ENCODE measurements at places on chromosomes 7 and 10. TPM values are rescaled to one million over a fixed set of nuclear protein-coding genes. Genes with fewer than 3 reads are reported as not detected.

The ZNF239 gene
- total RNA-seq: 4.1 TPM

DNA sequence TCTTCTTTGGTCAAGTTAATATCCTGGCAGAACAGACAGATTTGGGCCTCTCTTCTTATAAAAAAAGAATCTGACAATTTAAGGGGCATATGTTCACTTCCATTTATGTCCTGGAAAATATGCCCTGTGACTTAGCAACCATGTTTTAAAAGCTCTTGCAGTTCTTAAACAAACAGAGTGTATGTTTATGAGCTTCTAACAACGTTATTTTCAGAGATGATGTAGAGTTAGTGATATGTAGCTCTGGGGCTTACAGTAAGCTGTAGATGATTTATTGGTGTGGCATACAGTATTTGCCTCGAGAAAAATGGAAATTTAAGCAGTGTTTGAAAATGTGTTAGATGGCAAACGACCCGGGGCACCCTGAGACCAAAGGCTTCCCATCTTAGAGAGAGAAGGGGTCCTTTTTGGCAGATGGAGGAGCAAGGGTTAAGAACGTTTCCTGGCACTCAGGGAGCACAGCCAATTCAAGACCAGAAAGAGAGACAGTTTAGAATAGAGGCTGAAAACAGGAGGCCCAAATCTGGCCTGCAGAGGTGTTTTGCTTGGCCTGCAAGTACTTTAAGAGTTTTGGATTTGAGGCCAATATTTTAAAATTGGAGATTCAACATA lies 397.5 kb downstream of the KCNMA1 start:
- DNase-seq: no peak

The SCRN1 gene
- total RNA-seq: 149 TPM

DNA sequence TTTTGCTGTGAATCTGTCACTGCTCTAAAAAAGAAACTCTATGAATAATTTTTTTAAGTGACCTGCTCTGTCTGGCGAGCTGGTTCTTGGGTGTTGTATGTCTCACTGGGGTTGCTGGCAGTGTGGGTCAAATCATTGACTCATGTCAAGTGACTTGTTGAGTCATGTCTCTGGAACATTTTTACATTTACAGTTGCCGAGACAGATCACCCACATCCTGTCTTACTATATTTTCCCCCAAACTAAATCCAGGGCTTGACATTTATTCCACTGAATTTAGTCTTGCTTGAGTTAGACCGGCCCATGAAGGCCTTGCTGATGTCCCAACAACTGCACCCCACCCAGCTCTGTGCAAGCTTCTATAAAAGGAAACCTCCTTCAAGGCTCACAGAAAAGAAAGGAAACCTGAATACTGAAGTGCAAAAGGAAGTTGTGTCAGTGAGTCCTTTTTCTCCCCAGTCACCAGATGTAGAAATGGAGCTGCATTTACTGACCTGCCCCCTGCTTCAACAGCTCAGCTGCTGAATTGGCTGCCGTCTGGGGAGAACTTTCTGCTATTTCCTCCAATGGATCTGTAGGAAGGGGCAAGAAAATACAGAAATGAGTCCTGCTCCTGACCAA lies 290.3 kb downstream of the TNS3 start:
- DNase-seq: peak; percentile 100

DNA sequence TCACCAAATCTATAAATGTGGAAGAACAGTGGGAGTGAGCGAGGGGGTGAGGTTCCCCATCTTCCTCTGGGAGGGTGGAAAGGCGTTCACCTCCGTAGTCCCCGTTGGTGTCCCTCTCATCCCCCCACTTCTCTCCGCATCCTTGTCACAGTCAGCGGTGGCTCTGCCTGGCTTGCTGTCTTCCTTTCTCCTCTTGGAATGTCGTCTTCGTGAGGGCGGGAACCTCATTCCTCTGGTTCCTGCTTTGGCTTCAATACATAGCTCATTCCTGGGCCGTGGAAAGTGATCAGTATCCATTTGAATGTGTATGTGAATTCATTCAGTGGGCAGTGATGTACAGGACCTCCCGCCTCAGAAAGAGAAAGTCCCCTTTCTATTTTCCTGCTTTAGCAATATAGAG lies 289.4 kb downstream of the CAMK1D start:
- no peak for DNase-seq

The PRKAG2 gene
- 24.2 TPM for total RNA-seq

All from LHCN-M2 (cell line).